Stimulated activated CD4-positive, alpha-beta T cell treated with anti-CD3 and anti-CD28 coated beads, Interleukin-2, amount 100 ng/mL, for 24 hours (primary cell): ENCODE measurements at places on chromosomes 1 and 21.

GRCh38 chr21:36881228-36881627 lies 85.2 kb downstream of the HLCS start:
- DNase-seq: no peak

GRCh38 chr1:29713857-29714256 lies 477.5 kb downstream of the PTPRU start:
- no peak for DNase-seq

DNA sequence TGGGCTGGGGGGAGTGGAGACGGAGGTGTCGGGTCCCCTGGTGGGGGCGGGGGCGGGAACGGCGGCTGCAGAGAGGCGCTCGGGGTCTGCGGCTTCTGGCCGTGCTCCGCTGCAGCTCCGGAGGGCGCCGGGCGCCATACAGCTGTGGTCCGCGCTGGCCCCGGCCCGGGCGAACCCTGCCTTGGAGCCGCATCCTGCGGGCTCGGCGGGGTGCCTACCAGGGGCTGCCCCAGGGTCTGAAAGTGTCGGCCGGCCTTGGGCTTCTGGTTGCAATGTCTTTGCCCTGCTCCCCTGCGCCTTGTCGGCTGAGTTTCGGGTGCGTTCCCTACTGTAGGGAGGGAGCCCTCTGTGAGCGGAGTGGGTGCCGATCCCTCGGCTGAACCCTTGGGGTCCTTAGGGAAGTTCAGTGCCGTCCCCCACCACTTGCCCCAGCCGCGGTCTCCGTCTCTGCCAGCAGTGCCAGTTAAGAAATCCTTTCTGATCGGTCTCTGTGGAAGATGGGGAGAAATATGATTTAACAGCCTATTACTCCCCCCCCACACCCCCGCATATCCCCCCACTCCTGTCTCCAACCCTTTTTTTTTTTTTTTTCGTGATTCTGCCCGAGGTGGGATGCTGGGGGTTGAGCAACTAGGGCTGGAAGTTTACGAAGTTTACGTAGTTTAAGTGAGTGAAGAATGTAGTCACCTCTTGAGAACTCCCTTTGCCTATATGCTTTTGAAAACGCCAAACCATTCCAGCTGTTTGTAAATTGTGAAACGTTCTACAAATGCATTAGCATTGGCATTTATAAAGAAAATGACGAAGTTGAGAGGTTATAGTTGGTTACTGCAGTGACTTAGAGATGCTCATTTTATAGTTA lies 588 bp downstream of the NEXN start:
- peak; percentile 23 for DNase-seq

- DNase-seq: no peak
Observed at GRCh38 chr21:35075546-35075945, 26.4 kb upstream of the RUNX1 start.
